Esophagus squamous epithelium (tissue), 5 donors: ENCODE measurements at places on chromosomes 2 and 18.

DNA sequence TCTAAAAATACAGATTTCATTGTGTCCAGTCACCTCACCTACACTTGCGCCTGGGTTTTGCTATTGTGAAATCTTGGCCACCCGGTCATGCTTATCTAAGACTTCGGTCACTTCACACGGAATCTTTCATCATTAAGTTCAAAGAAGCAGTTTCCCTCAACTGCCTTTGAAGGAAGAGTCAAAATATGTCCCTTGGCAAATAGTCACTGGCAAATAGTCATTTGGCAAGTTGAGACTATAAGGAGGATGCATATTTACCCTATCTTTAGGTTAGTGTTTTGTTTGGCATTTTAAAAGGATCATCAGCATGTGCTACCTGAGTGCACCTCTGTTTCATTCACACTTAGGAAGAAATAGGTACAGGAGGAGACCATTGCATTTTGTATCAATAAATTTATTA is 95.9 kb downstream of the FEZ2 start:
- no peak for DNase-seq

DNA sequence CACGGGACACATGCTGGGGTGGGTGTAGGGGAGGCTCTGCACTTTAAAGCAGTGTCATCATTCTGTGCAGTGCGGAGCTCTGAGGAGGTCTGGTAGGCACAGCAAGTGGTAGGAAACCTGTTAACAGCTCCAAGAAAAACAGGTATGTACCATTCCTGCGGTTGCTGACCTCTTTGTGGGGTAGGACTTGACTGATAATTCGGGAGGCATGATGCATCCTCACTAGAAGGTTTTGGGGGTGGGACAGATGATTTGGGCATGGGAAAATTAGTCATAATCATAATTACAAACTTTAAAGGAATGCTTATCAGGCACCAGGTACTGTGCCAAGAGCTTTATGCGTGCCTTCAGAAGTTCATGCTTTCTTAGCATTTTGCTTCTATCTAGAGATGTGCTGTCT is 9.7 kb downstream of the DOK1 start:
- no peak for DNase-seq

DNA sequence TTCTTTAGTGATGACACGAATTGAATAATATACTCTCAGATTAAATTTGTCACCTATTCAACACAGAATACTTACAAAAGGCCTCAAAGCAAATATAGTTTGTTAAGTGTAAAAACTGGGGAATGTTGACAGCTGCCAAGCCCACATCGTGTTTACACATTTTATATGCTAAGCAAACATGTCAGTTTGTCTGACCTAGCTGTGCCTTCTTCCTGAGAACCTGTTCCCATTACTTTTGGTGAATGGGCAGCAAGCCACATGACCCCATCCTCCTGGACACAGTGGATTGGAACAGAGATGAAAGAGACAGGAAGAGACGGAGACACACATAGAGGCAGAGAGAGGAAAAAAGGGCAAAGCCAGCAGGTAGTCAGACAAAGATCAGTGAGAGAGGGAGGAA is 22.9 kb upstream of the CUL3 start:
- no peak for DNase-seq

DNA sequence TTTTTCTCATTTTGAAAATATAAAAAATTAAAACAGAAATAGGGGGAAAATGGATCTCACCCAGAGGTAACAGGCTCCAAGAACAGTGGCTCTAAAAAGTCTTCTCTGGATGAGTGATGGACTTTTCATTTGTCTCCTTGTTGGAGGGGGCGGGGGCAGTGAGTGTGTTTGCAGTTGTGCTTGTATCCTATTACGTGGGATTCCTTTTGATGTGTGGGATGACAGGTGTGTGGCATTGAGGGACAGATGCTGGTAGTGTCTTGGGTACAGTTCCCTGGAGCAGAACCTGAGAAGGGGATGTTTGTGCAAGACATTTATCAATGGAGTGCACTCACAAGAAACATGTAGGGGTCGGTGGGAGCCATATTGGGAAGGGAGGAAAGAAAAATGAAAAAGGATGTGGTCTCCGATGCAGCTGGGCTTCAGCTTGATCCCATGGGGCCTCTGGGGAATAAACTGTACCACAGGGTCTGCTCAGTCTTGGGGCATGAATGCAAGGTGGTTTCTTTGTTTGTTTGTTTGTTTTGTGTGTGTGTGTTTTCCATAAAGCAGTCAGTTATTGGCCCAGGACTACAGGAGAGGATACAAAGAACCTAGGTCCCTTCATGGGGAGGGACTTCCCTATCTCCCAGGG is 120.0 kb upstream of the SLC35G4 start:
- DNase-seq: no peak

GRCh38 chr2:33619028-33619427 is 19.9 kb upstream of the FAM98A start:
- DNase-seq: no peak

- no peak for DNase-seq
Observed at GRCh38 chr2:140436936-140437335, 1656.7 kb upstream of the NXPH2 start.

DNA sequence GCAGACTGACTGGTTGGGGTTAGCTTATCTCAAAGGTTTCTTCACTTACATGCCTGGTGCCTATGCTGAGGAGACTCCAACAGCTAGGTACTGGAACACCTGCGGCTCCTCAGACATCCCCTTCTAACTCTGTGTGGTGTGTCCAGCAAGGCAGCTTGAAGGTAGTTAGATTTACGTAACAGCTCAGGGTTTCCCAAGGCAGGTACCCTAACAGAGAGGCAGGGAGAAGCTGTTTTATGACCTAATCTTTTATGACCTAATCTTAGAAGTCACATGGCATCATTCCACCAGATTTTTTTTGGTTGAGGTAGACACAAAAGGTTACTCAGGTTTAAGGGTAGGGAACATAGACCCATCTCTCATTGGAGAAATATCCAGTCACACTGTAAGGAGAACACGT is 17.4 kb upstream of the PAPOLG start:
- DNase-seq: no peak

DNA sequence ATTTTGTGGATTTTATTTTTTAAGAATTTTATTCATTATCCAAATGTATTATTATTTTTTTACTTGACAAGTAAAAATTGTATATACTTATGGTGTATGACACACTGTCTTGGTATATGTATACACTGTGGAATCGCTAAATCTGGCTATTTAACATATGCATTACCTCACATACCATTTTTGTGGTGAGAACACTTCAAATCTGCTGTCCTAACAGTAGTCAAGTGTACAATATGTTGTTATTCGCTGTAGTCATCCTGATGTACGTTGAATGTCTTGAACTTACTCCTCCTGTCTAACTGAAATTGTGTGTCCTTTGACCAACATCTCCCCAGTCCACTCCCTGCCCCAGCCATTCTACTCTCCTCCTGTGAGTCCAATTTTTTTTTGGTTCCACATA is 153.2 kb upstream of the PTPRM start:
- no peak for DNase-seq

DNA sequence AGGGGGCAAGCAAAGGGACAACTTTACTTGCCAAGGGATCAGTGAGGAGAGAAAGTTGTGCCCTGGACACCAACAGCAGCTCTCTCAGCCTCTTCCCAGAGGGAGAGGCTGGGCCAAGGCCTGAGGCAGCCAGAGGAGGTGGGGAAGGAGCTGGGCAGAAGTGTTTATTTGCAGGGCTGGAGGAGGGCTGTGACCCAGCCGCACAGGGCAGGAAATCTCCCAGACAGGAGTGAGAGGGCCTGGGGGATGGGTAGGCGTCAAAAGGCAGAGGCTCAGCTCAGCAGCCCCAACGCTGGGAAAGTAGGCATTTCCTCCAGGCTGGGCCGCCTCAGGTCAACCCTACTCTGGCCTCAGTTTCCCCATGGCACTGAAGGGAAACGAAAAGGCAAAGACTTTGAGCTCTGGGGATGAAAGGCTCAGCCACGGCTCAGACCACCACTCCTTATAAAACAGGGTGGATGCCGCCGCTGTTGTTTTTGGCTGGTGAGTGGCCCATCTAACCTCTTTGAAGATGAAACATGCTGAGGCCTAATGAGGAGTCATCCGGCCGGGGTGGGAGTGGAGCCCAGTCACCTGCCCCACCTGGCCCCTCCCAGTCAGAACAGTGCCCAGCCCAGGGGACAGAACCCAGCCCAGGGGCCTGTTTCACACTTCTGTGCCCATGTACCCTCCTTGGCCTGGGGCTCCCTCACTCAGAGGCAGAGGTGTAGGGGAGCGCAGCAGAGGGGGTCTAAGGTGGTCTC is 21.9 kb upstream of the SEMA4C start:
- no peak for DNase-seq

GRCh38 chr2:236705295-236706105 is 135.9 kb downstream of the ACKR3 start:
- no peak for DNase-seq

GRCh38 chr2:29747786-29748470 is 173.5 kb downstream of the ALK start:
- DNase-seq: no peak

GRCh38 chr18:57167617-57168308 is 20.9 kb downstream of the BOD1L2 start:
- no peak for DNase-seq

GRCh38 chr2:108627911-108628567 is 91.2 kb upstream of the RANBP2 start:
- DNase-seq: no peak

- DNase-seq: no peak
Observed at GRCh38 chr2:70516596-70516995, 37.0 kb downstream of the TGFA start.

GRCh38 chr2:27915874-27916273 is 25.3 kb downstream of the BABAM2 start:
- DNase-seq: no peak

- DNase-seq: no peak
Observed at GRCh38 chr18:6482198-6482977, 67.7 kb upstream of the L3MBTL4 start.

DNA sequence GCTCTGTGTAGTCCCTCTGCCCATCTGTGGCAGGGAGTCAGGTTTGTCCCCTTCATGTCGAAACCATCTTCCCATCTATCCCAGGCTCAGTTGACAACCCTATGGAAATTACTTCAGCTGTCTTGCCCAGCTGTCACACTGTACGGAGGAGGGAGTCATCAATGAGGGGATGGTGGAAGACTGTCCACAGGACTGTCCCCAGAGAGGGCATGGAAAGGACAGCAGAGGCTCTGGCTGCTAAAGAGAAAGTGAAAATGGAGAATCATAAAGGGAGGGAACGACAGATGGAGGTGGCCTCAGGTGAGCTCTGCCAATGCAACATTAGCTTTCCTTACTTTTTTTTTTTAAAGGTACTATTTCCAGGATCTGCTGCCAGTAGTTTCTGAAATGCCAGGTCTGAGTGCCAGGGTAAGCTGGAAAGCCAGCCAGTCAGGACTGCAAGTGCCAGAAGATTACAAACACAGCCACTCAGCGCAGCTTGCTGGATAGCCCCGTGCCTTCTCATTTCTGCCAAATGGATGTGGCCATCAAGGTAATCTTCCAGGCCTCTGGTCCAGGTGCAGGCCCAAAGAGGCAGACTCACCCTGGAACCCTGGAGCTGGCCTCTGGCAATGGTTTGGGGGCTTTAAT is 192.8 kb downstream of the AGPS start:
- DNase-seq: no peak

GRCh38 chr18:48997985-48998831 is 47.4 kb upstream of the SMAD7 start:
- DNase-seq: no peak

- peak; percentile 57 for DNase-seq
Observed at GRCh38 chr2:24084386-24085199, at the start of gene TP53I3. Gene TP53I3, minus strand, starts transcription at chr2:24084834. Its CDS starts 508 bp downstream, at chr2:24084326.

- DNase-seq: no peak
Observed at GRCh38 chr2:152513681-152514080, 178.7 kb downstream of the FMNL2 start.

GRCh38 chr18:56748698-56749268 is 97.6 kb downstream of the WDR7 start:
- no peak for DNase-seq

DNA sequence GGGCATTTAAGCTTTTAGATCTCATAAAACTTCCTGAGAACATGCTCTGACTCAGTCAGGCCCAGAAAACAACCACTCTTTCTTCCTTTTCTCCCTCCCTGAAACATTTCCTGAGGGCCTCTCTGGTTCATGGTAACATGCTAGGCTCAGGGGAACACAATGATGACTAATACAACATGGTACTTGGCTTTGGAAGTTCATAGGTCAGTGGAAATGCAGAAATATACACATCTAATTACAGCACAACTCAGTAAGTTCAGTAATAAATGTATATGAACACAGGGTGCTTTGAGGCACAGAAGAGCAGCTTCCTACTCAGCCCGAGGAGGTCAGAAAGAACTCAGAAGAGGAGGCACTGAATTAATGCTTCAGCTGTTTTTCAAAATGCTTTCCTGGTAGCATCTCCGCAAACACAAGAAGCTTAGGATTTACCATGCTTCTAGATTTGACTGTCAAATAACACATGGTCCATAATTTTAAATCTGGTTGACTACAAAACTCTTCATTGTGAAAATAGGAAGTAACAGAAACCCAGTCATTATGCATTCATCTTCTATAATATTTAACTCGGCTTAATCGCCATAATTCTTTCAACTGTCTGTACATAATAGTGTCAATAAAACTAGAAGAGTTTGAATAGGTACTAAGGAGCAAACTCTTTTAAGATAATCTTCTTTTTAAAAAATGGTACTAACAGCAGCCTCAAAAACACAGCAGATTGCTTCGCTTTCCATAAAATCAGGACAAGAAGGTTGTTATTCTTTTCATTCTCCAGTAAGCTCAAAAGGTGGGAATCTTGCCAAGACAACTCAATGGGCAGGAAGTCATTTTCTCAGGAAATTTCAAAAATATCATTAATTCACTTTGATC is 251.3 kb downstream of the DLGAP1 start:
- no peak for DNase-seq

DNA sequence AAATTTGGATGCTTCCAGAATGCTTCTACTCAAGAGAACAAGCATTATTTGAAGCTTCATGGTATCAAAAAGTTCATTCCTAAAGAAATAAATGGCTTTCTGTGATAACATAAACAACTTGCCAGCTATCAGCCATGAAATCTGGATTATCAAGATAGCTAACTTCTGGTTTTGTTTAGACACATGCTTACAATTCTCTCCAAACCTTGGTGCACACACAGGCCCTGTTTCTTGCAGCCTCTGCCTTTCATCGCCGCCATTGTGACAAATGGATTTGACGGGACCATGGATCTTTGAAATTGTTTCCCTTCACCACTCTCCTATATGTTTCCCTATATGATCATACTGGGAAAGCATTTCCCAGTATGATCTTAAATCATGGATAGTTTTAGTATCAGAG is 47.9 kb upstream of the CABLES1 start:
- DNase-seq: no peak

GRCh38 chr2:192298664-192299063 is 103.9 kb upstream of the TMEFF2 start:
- DNase-seq: no peak

GRCh38 chr18:10453261-10453805 is 1.1 kb upstream of the APCDD1 start:
- DNase-seq: no peak
